ENCODE measurements at places on chromosomes 16 and 17.
A peak's percentile ranks its signal among the peaks of the same experiment; 100 is the strongest.

- DNase-seq = no peak
These were observed 76.7 kb downstream of the RNF213 start for GRCh38 chr17:80337195-80337895.

DNA sequence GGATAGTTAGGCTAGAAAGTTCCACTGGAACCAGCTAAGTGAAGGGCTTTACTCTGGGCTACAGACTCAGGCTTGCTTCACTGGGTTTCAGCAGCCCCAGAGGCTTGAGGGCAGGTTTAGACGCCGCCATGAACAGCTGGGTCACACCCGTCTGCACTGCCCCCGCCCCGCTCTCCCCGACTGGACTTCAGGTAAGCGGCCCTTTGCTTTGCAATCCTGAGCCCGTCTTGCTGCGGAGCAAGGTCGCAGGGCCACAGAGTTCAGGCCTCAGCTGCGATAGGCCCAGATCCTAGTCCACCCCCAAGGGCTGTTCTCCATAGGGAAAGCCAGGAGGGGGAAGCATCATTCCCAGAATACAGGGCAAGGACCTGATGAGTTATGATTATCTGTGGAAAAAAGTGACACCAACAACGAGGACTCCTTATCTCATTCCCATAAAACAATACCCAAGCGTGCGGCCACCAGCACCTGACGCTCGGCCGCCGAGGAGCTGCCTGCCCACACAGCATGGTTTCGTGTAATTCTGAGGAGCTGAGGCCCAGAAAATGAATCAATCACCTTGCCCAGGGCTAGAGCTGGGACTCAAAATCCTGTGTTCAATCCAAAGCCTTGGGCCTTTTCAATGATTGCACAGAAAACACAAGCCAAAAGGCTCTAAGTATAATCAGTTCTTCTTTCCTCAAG is 20.4 kb downstream of the MEAK7 start:
- DNase-seq = no peak

GRCh38 chr17:7856011-7856810 is 1.1 kb downstream of the NAA38 start:
- no peak for DNase-seq

DNA sequence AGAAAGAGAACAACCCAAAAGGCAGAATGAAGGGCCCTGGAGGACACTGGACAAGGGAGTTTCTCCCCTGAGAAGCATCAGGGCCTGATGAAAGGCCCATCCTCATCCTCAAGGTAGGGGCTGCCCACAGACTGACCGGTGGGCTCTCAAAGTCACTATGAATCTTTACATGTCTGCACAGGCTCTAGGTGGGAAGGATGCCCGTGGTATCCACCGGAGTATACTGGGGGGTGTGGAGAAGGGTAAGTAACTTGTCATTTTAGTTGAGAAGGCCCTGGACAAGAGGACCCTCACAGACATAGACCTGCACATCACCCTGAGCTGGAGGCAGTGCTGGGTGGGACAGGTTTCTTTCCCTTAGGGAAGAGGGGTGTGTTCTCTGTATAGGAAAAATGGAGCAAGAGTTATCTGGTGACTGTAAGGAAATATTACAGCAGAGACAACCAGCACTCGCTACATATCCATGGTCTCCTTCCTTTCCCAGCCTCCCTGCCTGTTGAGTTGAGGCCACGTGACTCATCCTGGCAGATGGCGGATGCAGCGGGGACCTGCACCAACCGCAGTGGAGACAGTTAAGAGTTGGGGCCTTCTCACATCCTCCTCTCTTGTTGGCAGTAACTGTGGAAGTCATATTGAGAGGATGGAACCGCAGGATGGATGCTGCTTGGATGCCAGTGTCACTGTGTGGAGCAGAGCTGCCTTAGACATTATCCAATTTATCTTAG is 45.6 kb upstream of the KCNJ12 start:
- DNase-seq = no peak

DNA sequence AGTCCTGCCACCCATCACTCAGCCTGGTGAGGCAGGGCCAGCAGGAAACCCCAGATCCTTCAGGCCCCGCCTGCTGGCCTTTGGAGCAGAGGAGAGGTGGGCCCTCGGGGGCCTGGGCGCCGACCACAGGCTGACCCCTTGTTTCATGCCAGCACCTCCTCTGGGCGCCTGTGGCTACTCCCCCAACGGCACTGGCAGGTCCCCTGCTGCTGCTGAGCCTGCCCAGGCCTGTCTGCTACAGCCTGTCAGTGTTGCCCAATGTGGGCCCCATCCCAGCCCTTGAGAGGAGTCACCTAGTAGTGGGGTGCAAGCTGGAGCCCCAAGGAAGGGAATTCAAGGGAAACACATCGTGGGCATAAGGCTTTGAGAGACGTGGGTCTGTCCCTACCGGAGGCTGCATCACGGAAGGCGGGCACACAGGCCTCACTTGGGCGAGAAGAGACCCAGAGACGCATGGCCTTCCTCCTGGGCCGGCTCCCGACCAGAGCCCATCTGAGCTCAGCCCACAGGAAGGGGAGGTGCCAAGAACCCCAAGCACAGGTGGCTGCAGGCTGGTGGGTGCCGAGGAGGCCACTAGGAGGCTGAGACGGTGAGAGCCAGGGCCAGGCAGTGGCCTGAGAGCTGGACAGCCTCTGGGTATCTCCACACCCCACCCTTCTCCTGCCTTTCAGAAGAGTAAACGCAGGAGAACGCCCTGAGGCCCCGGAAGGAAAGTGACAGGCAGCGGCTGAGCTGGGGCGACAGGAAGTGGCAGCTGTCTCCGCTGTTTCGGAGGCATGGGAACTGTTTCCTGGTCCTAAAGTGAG is 8.0 kb upstream of the FASN start:
- DNase-seq = peak; percentile 70

- DNase-seq = peak; percentile 85
These were observed 3.0 kb upstream of the DLX3 start for GRCh38 chr17:49997773-49998703.

DNA sequence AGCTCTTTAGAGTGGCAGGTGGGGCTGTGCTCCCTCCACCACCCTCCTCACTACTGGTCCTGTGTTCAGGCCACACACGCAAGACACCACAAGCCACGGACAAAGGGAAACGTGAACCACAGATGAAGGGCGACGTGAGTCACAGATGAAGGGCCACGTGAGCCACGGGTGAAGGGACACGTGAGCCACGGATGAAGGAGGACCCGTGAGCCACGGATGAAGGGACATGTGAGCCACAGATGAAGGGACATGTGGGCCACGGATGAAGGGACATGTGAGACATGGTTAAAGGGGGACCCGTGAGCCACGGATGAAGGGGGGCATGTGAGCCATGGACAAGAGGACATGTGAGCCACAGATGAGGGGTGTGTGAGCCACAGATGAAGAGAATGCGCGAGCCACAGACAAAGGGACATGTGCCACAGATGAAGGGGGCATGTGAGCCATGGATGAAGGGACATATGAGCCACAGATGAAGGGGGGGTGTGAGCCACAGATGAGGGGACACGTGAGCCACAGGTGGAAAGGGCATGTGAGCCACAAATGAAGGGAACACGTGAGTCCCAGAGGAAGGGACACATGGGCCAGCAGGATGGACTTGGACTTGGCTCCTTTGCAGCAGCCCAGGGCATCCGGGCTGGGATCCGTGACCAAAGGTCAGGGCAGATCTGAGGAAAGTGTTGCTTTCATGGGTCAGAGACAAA is 15.6 kb downstream of the ZNF469 start:
- no peak for DNase-seq

Measured in activated naive CD8-positive, alpha-beta T cell treated with anti-CD3 and anti-CD28 coated beads for 36 hours (primary cell).